ENCODE measurements at places on chromosomes 7 and 10. TPM values are rescaled to one million over a fixed set of nuclear protein-coding genes. Genes with fewer than 3 reads are reported as not detected.

Gene ENO4
- total RNA-seq, result not detected

Gene OPN1SW
- not detected for total RNA-seq

Gene DENND11
- total RNA-seq, result 15.5 TPM

Gene SLC13A1
- not detected for total RNA-seq

Gene LIPF
- 0.36 TPM for total RNA-seq

Gene SPDYE16
- total RNA-seq, result 2.5 TPM

Gene FGFBP3
- 0.71 TPM for total RNA-seq

Gene COL26A1
- total RNA-seq, result not detected

Gene ATRNL1
- total RNA-seq, result 17.3 TPM

Gene SFTPD
- not detected for total RNA-seq

Gene RARRES2
- 342 TPM for total RNA-seq

Gene NKX1-2
- not detected for total RNA-seq

Gene PON1
- not detected for total RNA-seq

Gene CADPS2
- 7.2 TPM for total RNA-seq

Gene NME8
- not detected for total RNA-seq

Gene MUC12
- total RNA-seq, result 2.0 TPM

Gene TET1
- 6.7 TPM for total RNA-seq

Gene FANK1
- 1.5 TPM for total RNA-seq

Gene OR2A12
- not detected for total RNA-seq

Data from sigmoid colon (tissue), 7 donors.